Forelimb muscle (tissue), 1 donor: ENCODE measurements at places on chromosomes 2 and 18. TPM values are rescaled to one million over a fixed set of nuclear protein-coding genes. Genes with fewer than 3 reads are reported as not detected.

- no peak for DNase-seq
These were observed 616.7 kb upstream of the REG3G start for GRCh38 chr2:78408795-78409118.

DNA sequence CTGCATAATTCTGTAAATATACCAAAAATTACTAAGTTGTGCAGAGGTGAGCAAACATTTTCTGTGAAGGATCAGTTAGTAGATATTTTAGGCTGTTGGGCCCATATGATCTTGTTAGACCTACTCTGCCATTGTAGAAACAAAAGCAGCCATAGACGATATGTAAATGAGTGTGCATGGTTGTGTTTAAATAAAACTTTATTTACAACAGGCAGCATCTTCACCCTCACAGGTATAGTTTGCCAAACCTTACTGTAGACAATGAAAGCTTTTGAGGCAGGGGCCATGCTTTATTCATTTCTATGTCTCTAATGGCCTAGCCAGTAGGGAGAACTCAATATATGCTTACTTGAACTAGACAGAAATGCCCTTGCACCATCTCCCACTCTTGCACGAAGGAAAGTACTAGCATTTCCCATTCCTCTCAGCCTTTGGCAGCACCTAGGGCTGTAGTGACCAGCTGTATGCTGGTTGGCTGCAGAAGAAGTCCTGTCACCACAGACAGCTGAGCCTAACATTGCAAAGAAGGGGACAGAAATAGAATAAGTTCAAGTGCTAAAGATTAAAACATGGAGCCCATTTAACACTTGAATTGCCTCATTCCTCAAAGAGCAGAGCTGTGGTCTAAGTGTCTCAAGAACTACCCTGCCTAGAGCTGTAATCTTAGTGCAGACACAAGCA lies 305.1 kb upstream of the MGAT5 start:
- no peak for DNase-seq

DNA sequence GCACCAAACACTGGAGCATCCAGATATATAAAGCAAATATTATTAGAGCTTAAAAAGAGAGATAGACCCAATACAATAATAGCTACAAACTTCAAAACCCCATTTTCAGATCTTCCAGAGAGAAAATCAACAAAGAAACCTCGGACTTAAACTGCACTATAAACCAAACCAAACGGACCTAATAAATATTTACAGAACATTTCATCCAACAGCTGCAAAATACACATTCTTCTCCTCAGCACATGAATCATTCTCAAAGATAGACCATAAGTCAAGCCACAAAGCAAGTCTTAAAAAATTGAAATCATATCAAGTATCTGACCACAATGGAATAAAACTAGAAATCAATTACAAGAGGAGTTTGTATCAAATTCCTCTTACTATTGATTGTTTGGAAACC lies 140.2 kb upstream of the OTOS start:
- DNase-seq = no peak

SLC11A1 gene
- polyA plus RNA-seq = 0.37 TPM

DNA sequence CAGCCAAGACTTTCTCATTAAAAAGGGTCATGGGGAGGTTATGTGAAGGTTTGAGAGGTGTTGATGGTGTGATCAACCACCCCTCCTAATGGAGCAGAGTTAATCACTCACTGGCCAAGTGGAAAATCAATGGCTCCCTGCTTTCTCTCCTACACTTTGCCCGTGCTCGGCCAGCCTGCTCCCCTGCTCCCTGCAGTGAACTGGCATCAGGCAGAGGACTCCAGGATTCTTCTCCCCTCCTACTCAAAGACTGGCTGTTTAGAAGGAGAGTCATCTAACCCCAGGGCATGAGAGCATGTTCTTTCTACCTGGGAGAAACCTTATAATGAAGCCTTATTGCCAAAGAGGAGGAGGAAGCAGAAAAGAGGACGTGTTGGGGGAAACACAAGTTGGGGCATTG lies 74.9 kb downstream of the SGPP2 start:
- DNase-seq = no peak

XRCC5 gene
- polyA plus RNA-seq = 143 TPM

DNA sequence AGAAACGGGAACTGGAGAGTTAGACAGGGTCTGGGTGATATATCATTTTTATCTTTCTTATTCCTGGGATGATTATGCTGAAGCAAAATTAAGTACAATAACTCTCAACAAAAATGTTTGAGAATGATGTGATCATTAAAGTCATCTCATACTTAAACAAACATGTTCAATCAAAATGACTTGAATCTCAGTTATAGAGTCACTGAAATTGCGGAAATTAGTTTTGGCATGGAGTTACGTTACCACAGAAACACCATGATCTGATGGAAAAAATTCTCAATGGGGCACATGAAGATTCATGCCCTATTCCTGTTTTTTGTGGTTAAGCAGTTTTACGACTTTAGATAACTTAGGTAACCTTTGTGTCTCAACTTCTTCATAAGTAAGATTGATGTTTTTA lies 757.7 kb downstream of the EPHA4 start:
- no peak for DNase-seq

GRCh38 chr2:172951554-172951953 lies 124.1 kb upstream of the MAP3K20 start:
- DNase-seq = no peak

DNA sequence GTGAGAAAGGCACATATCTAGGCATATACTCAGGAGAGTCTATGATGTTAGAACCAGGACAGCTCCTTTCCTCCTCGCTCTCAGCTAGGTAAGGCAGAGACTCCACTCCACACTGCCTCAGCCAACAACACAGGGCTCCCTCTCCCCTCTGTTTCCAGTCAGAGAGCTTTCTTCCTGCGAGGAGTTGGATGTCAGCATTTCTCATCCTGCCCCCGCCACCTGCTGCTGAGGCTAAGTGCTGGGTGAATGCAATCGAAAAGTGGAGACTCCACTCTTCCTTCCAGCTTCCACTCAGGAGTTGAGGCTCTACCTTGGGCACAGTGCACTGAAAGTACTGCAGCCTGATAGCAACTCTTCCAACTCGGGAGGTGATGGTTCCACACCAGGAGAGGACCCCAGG lies 177.2 kb upstream of the RAB6C start:
- no peak for DNase-seq
